Right cardiac atrium (tissue), 5 donors: ENCODE measurements at places on chromosomes 16 and 17. TPM values are rescaled to one million over a fixed set of nuclear protein-coding genes. Genes with fewer than 3 reads are reported as not detected.

Gene CACNG5
- total RNA-seq, result not detected

Gene FGF11
- total RNA-seq, result 13.9 TPM

Gene PLEKHG4
- 2.2 TPM for total RNA-seq

Gene ACSM2B
- not detected for total RNA-seq

Gene KRTAP3-2
- not detected for total RNA-seq

Gene NRN1L
- total RNA-seq, result not detected
